Left forelimb (tissue), 1 donor: ENCODE measurements at places on chromosomes 4 and X.

GRCh38 chr4:28913466-28913865, 1806.7 kb upstream of the PCDH7 start:
- DNase-seq, result no peak

GRCh38 chr4:139655116-139655515, 10.5 kb upstream of the MGST2 start:
- DNase-seq, result no peak

- no peak for DNase-seq
These were observed 73.3 kb downstream of the OR13H1 start for GRCh38 chrX:131617182-131617581.

DNA sequence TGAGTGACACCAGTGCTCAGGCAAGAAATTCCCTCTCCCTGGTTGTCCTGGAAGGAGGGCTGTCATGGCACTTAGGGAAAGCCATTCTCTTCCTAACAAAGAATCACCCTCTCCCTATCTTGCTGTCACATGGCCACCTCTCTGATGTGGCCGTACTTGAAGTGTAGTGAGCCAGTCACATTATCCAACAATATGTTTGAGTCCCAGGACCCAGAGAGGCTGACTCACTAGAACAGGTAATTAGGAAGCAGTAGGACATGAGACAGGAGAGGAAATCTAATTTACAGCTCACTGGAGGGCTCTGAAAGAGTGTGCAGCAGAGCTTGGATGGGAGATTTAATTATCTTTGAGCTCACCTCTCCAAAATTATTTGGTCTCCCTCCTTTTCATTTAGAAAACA, 299.1 kb downstream of the ARHGAP24 start:
- DNase-seq, result no peak

DNA sequence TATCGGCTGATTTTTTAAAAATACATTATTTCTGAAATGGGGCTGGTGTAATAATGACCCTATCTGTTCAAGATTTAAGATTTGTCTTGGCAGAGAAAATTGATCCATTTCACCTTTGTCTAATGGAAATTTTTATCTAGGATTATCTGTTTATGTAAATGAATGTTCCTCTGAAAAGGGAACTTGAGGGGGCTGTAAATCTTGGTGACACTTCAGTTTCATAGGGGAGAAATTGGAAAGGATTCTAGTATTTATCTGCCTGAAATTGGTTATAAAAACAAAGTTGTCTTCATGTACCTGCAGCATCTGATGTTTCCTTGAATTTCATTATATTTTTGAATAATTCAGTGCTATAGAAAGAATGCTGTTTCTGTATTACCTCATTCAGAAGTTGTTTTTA, 48.4 kb upstream of the PAQR3 start:
- DNase-seq, result no peak

DNA sequence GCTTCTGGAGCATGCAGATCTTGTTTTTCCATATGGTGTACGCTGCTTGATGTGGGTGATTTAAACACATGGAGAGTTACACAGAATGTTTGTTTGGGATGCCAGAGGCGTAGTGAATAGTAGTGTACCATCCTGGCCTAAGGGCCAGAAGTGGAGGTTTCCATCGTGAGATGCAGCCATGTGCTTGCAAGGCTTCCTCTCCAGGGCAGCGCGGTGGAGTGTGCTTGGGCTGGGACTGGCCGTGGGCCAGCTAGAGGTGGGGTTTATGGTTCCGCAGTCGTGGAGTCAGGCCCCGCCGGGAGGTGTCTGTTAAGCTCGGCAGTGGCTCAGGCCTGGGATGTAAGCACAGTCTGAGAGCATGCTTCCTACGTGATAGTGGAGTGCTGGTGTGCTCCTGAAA, 14.0 kb downstream of the STOX2 start:
- DNase-seq, result peak; percentile 76

DNA sequence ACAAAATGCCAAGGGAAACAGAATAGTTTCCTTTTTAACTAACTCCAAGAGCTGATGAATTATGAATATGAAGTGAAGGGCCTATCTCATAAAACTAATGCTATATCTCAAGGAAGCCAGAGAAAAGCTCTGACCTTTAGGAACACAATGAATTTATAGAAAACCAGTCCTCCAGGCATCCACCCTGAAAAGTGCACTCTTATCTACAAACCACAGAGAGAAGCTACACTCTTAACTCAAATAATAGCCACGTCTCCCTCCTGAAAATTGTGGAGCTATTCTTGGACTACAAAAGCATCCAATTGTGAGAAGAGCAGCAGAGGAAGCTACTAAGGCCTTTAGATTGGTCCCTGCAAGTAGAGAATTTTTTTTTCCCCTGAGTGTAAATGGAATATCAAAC, 253.9 kb downstream of the IL15 start:
- DNase-seq, result no peak

- DNase-seq, result peak; percentile 48
These were observed 1.7 kb upstream of the PCDH10 start for GRCh38 chr4:133147286-133147821.

- DNase-seq, result no peak
These were observed 659.4 kb downstream of the PCDH19 start for GRCh38 chrX:99750721-99751120.

- no peak for DNase-seq
These were observed 175.3 kb upstream of the RAI2 start for GRCh38 chrX:18036394-18036793.

- peak; percentile 82 for DNase-seq
These were observed 403 bp downstream of the SGCB start for GRCh38 chr4:52037689-52038102.

- DNase-seq, result no peak
These were observed 28.9 kb upstream of the LCORL start for GRCh38 chr4:18050448-18050847.

DNA sequence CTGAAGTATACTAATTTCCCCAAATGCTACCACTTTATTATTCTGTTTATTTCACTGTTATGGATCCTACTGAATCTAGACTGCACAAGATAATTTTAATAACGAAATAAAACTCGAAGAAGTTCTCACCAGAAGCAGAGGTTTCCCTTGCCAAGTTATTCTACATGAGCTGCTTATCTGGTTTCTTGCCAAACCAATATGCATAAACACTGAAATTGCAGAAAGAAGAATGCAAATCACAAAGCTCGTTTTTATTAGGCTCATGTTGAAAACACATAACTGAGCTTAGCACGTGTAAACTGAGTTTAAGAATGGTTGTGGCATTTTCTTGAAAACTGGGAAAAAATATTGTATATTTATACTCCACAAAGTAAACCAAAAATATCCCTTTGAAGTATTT, 35.9 kb downstream of the GRID2 start:
- DNase-seq, result no peak

DNA sequence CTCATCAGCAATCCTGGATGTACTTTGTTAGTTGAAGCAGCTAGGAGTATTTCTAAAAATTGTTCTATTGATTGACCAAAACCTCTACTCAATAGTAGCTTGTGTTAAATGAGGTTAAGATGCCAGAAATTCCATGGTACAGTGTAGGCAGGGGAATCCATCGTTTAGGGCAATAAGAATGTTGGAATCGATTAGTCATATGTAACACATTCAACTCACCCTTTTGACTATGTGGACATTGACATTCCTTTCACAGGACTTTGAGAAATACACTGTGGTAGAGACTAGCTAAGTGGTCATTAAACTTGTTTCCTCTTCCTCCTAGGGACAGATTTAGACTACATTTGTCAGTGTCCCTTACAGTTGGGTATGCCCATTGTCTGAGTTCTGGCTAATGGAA, 40.2 kb downstream of the KDM5C start:
- DNase-seq, result no peak

DNA sequence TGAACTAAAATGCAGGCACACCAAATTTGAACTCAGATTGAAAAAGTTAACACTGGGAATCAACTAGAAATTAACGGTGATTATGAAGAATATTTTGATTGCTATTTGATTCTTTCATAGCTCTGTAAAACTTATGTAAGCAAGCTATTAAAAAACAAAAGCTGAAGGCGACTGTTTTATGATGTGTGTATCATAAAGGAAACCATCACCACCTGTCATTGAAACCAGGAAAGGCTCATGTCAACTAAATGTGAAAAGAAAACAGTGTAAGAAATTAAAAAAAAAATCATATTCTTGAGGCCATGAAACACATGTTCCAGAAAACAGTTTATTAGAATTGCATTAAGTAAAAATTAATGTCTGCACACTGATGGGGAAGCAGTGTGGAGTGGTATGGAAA, 24.2 kb downstream of the CPE start:
- DNase-seq, result no peak

GRCh38 chrX:153625271-153626024, 21.6 kb upstream of the DUSP9 start:
- no peak for DNase-seq

DNA sequence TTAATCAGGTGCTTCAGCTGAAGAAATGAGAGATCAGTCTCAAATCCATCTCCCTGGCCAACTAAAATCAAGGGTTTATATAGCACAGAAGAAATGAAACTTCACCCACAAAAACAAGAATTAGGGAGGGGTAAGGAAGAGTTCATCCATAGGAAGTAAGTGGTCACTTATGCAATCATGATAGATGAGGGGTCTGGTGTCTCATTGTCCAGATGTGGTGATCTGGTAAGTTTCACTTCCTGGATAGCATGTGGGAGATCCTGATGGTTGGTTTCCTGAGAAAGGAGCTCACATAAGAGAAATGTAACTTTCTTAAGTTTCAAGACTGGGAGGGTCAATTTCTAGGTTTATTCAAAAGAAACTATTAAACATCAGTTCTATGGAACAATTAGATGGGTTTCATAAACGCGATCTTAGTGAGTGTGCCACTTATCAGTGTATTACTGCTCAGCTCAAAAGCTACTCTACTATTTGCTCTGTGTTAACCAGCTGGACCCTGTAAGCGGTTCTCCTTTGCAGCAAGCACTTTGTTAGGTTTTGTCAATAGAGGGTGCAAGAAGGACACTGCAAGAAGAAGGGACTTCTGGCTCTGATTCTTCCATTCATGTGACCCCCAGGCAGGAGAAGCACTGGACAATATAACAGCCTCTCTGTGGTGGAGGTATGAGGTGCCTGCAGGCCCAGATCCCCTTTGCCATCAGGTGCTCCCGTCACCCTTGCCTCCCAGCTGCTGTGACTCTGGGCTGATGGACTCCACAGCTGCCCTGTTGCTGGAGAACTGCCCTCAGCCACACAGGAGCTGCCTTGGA, 35.4 kb upstream of the HPSE start:
- no peak for DNase-seq

- no peak for DNase-seq
These were observed 23.3 kb downstream of the MTHFD2L start for GRCh38 chr4:74181219-74181618.

- no peak for DNase-seq
These were observed 207.3 kb downstream of the MID1IP1 start for GRCh38 chrX:39008549-39008948.

GRCh38 chrX:11952176-11952720, 186.0 kb upstream of the FRMPD4 start:
- DNase-seq, result no peak

- no peak for DNase-seq
These were observed 77.0 kb upstream of the ENPP6 start for GRCh38 chr4:184294606-184295133.

DNA sequence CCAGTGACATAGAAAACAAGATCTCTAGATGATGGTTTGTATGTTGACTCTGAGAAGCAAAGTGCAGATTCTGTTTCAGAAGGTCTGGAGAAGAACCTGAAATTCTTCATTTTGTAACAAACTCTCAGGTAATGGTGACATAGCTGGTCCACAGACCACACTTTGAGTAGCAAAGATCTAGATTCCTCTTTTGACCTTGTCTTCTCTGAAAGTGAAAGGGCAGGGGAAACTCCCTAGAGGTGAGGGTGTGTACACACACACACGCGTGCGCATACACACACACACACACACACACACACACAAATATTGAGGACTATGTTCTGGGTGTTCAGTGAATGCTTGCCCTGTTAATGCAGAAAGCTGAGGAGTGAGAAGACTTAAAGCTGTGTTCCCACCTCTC, 110.1 kb downstream of the NHSL2 start:
- DNase-seq, result no peak

- no peak for DNase-seq
These were observed 703.1 kb downstream of the CENPC start for GRCh38 chr4:66842026-66842723.

- DNase-seq, result no peak
These were observed 33.8 kb upstream of the NAP1L5 start for GRCh38 chr4:88731381-88731780.

- no peak for DNase-seq
These were observed 434.9 kb downstream of the PDGFC start for GRCh38 chr4:156536661-156537060.

- DNase-seq, result no peak
These were observed 61.3 kb downstream of the EIF4E start for GRCh38 chr4:98867648-98868047.

- DNase-seq, result no peak
These were observed 6.6 kb upstream of the LOC101059915 start for GRCh38 chrX:71660562-71661416.

- no peak for DNase-seq
These were observed 5.5 kb upstream of the USP53 start for GRCh38 chr4:119207051-119207450.

DNA sequence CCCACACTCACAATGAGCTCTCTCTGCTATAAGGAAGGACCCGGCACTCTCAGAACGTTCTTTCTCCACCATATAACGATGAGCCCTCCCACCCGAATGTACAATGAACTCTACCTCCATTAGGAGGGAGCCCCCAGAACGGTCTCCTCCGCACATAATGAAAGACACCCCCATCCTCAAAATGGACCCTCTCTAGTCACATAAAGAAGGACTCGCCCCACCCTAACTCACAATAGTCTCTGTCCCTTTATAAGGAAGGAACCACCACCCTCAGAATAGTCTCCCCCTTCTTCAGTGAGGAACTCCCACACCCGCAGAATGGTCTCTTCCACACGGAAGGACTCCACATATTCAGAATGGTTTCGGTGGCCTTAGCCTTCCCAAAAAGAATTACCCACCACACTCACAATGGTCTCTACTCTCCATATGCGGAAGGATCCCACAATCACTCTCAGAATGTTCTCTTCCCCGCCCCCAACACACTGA, 477 bp downstream of the SLC35A2 start:
- no peak for DNase-seq

DNA sequence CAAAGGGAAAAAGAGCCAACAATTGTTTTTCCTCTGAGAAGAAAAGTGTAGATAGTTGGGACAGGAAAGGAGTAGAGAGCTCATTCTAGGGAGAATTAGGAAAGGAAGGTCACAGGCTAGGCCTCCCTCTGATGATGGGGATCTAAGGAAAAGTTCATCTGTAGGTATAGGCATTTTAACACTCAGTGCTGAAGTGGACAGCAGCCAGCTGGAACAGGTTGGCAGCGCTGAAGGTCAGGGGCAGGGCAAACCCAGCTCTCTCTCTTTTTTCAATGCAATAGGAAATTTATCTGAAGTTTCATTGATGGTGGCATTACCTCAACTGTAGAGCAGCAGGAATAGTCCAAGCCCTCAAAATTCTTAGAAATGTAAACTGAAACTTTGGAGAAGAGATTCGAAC, 98.5 kb upstream of the ETNPPL start:
- DNase-seq, result no peak

GRCh38 chrX:71214604-71215337, 8.3 kb upstream of the GJB1 start:
- no peak for DNase-seq

GRCh38 chr4:16859031-16859430, 39.4 kb downstream of the LDB2 start:
- no peak for DNase-seq

- DNase-seq, result no peak
These were observed 22.1 kb upstream of the PI4K2B start for GRCh38 chr4:25211721-25212120.
